Right cardiac atrium (tissue), 5 donors: ENCODE measurements at places on chromosomes 7 and 10. TPM values are rescaled to one million over a fixed set of nuclear protein-coding genes. Genes with fewer than 3 reads are reported as not detected.

GRCh38 chr7:131212114-131212513 lies 115.6 kb upstream of the MKLN1 start:
- no peak for DNase-seq

DNA sequence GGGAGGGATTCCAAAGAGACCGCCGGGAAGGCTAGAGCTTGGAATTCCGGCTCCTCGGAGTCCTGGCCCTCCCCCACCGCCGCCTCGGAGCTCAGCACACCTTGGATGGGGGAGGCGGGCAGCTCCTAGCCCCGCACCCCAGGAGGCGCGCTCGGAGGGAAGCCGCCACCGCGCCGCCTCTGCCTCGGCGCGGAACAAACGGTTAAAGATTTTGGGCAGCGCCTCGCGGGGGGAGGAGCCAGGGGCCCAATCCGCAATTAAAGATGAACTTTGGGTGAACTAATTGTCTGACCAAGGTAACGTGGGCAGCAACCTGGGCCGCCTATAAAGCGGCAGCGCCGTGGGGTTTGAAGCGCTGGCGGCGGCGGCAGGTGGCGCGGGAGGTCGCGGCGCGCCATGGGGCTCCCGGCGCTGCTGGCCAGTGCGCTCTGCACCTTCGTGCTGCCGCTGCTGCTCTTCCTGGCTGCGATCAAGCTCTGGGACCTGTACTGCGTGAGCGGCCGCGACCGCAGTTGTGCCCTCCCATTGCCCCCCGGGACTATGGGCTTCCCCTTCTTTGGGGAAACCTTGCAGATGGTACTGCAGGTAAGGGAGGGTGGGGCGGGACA lies at the start of gene CYP26A1:
Gene CYP26A1 (plus strand): TSS at position 355 of the 608 bp plus-strand sequence. CDS start 42 bp downstream, at position 397.
- peak; percentile 29 for DNase-seq

DNA sequence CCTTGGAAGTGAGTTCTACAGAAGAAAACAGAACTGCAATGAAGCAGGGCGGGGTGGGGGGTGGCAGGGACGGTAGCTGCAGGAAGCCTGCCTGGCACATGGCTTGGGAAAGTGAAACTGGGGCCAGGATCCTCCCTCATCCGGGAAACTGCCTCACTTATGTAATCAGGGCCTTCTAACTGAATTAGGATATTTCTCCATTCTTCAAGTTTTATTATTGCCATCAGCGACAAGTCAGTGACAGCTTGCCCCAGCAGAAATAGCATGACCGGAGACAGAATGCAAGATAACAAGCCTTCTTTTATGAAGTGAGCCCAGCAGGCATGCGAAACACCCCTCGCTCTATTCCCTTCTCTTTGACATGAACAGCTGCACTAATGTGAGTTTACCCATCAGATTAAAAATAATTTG lies 77.5 kb upstream of the CACUL1 start:
- DNase-seq: peak; percentile 89

NPFFR1 gene
- 0.02 TPM for polyA plus RNA-seq

CDC14C gene
- not detected for polyA plus RNA-seq

DNA sequence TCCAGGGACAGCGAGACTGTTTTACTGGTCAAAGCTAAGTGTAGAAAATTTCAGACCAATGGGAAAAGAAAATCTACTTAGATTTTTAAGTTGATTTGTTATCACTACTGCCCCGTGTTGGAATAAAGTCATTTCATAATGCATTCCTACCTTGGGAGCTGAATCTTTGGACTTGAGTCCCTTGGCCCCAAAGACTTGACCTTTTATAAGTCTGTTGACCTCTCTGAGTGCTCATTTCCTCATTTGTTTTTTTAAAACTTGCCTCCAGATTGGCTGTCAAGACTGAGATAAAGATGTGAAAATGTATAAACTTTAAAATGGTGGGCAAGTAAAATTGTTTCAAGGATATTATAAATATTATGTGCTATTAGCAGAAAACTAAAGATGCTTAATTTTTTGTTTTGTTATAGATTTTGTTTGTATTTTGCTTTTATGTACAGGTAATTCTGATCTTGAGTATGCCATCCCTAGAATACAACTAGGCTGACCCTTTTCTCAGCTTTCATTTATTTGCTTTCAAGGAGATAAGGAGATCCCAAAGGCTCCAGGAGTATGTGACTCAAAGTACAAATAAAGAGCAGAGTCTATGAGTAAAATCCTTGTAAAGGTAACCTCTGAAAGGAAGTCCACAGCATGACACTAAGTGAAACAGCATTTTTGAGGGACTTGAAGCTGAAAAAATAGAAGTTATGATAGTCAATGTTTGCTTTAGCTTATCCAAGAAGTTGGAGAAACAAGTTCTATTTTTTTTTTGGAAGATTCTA lies 54.6 kb downstream of the TMEM26 start:
- DNase-seq: no peak

GRCh38 chr10:111138544-111138943 lies 61.7 kb downstream of the ADRA2A start:
- no peak for DNase-seq

- DNase-seq: no peak
These were observed 39.7 kb downstream of the CDC14C start for GRCh38 chr7:48964074-48964473.

GSTO2 gene
- 0.43 TPM for polyA plus RNA-seq

DNA sequence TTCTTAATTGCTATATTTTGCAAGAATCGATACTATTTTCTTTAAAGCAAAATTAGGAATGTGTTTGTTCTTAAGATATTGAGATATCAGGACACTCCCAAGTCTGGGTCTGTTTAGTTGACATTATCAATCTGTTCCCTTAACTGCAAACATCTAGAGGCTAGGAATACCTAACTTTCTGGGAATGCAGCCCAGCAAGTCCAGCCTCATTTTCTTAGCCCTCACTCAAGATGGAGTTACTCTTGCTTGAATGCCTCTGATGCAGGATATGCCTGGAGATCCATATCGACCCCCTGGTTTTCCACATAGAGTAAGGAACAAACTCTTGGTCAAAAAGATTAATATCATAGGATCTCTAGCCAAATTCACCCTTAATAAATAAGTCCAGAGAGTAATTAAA lies 305.3 kb upstream of the COBL start:
- DNase-seq: no peak

HACD1 gene
- 113 TPM for polyA plus RNA-seq

ADAMTS14 gene
- polyA plus RNA-seq: 0.14 TPM

DNA sequence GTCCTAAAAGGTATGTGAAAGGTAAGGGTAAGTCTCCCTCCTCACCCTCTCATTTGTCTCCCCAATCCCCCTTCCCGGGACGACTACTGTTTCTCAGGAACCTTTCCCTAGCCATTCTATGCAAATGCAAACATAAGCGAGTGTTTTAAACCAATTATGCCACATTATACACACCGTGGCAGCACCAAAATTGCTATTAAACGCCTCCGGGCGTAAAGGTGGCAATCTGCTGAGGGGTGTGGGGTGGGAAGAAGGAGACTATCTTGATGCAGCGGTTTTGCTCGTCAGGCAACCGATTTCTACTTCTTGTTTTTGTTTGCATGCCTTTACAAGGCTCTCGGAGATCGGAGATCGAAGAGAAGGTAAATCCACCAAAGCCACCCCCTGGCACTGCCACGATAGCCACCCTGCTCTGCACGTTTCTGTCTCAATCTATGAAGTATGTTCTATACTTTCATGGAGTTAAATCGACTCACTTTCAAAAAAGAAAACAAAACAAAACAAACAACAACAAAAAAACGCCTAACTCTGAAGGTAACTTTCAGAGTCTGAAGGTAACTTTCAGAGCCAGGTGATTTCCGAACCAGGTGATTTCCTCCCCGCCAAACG lies 46.0 kb upstream of the CDK1 start:
- DNase-seq: no peak

SYT15 gene
- polyA plus RNA-seq: 2.6 TPM

DNA sequence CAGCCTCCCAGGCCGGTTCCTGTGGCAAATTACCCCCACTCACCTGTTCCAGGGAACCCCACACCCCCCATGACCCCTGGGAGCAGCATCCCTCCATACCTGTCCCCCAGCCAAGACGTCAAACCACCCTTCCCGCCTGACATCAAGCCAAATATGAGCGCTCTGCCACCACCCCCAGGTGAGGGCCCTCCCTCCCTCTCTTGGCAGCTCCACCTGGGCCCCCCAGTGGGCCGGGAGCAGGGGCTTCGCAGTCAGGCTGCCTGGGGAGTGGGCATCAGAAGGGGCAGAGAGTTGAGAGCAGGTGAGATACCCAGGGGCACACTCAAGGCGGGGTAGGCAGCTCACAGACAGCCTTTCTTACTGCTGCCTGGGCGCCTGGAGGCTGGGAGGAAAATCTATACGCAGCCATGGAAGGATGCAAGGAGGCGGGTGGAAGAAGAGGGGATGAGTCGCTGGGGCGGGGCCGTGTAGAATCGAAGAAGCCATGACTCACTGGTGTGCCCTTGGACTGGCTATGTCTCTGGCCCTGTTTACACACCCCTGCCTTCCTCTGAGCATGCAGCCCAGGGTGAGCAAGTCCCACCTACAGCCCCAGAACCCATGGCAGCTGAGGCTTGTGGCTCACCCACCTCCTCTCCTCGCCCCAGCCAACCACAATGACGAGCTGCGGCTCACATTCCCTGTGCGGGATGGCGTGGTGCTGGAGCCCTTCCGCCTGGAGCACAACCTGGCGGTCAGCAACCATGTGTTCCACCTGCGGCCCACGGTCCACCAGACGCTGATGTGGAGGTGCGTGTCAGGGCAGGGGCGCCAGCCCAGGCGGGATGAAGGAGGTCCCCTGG lies 48.6 kb upstream of the PPIF start:
- DNase-seq: peak; percentile 81

- no peak for DNase-seq
These were observed 30.5 kb downstream of the ENO4 start for GRCh38 chr10:116879817-116880216.

AQP1 gene
- polyA plus RNA-seq: 216 TPM

DNA sequence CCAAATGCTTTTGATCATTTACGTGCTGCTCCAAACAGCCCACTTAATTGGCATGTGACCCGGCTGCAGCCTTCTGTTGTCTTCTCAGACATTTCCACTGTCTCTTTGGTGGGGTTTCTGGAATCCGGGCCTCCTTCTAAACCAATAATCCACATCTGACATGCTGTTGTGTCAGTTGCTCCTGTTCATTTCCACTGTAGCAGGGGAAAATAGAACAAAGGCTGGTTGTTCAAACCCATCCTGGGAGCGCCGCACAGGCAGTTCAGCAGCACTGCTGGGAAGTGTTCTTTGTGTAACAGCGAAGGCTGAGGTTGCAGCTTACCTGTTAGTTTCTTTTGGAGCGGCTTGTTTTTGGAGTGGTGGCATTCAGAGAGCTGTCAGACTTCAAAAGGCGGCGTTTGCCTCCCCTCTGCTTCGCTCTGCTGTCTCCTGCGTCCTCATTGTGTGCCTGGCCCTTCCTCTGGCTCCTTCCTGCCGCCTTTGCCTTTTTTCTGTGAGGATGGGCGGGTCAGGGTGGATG lies 149.4 kb downstream of the SNX10 start:
- DNase-seq: no peak

GRCh38 chr10:83253011-83253671 lies 886.2 kb upstream of the GHITM start:
- no peak for DNase-seq

CYP26C1 gene
- 0.02 TPM for polyA plus RNA-seq

DNA sequence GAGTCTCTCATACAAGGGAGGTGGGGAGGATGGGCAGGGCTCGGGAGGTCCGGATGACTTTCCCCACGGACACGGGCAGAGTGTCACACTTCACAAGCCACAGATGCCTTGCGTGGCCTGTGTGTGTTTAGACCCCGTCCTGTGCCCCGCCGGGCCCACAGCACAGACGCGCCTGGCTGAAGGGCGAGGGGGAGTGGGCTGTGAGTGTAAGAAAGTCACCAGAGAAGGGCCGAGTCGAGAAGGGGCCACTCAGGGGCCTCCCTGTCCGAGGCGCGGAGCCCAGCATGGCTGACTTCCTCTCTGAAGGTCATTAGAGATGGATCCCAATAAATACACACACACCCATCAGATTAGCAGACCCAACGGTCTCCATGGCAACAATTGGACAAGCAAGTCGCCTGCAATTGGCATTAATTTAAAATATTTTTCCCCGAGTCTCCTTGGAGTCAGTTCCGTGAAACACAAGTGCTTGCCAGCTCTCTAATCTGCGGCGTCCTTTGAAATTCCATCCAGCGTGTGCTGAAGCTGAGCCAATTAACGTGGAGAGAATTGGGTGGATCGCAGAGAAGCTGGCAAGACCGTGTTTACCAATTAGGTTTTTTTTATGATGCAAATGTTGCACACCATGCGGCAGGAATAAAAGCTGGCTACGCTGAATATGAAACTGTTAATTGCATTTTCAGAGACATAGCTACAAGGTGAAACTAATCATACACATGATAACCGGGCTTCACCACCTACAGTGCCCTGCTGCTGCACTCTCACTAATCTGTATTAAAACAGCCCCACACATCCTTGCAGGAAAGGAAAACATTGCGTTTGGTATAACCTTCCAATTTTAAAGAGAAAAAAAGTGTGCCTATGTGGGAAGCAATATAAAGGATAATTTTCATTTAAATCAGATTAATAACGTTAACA lies 571.2 kb downstream of the PTPRN2 start:
- peak; percentile 55 for DNase-seq

- no peak for DNase-seq
These were observed 24.4 kb downstream of the AKR1E2 start for GRCh38 chr10:4850397-4850796.

DNA sequence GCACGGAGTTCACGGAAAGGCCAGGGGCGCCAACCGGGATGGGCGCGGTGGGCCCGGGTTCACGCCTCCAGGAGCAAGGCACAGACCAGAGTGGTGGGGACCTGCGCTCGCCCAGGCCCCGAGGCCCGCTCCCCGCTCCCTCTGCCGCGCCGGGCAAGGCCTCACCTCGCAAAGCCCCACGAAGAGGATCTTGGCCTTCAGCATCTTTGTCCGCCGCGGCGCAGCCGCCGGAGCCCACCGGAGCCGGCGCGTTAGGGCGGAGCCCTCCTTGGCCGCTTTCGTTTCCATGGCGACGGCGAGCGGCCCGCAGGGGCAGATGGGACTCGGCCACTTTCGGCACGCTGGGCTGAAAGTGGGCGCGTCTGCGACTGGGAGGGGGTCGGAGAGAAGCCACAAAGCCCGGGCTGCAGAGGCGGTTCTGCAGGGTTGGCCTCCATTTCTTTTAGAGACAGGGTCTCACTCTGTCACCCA lies 944.4 kb upstream of the ZNF722 start:
- no peak for DNase-seq

GRCh38 chr7:17456541-17456940 lies 158.1 kb downstream of the AHR start:
- DNase-seq: no peak

PLCE1 gene
- polyA plus RNA-seq: 6.0 TPM
